Femur (tissue), 1 donor: ENCODE measurements at places on chromosomes 4 and X.

DNA sequence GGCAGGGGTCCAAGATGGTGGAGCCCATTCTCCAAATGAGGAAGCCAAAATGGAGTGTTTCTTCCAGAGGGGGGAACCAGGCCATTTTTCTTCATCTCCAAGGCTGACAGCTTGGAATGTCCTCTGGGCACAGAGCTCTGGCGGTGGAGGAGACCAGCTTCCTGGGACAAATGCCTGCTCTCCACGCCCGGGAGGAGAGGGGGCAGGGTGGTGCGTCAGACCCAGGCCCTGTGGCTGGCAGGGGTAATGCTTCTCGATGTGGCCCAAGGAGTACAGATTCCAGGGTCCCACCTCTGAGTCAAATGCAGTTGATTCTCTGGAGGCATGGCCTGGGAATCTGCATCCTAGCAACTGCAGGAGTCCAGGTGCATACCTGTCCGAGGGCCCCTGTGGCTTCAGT is 44.6 kb upstream of the ADRA2C start:
- no peak for DNase-seq

GRCh38 chrX:19440713-19441112 is 74.6 kb downstream of the MAP3K15 start:
- DNase-seq: no peak

GRCh38 chr4:185713731-185714130 is 98.3 kb downstream of the SORBS2 start:
- no peak for DNase-seq

GRCh38 chr4:122503214-122503613 is 46.7 kb upstream of the IL2 start:
- DNase-seq: no peak

DNA sequence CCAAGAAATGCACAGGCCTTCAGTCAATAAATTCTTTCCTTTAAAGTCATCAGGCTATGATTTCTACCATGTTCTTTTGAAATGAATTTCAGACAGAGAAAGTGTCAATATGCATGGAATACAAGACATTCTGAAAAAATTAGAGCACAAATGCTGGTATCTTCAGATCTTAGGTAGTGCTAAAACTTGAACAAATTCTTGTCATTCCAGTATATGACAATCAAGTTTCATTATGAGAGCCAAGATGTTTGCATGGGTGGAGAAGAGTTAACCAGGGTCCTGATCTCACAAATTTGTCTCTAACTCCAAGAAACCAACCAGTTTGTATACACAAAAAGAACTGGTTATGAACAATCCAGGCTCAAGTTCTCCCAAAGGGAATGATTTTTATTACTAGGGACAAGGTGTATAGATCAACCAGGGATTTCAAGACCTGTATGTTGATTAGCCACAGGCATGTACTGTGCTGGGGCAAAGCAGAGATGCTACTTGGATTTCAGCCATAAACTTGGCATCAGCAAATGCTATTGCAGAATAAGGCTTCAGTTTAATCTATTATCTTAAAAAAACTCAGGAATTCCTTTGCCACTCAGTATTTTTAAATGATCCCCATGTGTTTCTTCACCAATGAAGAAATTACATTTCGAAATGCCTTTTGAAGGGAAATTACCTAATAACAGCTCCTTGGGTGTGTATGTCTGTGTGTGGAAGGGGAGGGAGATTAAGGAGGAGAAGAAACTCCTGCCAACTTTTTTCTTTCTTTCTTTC is 69.7 kb downstream of the FANCB start:
- no peak for DNase-seq

GRCh38 chrX:21655901-21656586 is 2.1 kb downstream of the KLHL34 start:
- no peak for DNase-seq

GRCh38 chr4:184011826-184012380 is 106.8 kb downstream of the STOX2 start:
- no peak for DNase-seq

DNA sequence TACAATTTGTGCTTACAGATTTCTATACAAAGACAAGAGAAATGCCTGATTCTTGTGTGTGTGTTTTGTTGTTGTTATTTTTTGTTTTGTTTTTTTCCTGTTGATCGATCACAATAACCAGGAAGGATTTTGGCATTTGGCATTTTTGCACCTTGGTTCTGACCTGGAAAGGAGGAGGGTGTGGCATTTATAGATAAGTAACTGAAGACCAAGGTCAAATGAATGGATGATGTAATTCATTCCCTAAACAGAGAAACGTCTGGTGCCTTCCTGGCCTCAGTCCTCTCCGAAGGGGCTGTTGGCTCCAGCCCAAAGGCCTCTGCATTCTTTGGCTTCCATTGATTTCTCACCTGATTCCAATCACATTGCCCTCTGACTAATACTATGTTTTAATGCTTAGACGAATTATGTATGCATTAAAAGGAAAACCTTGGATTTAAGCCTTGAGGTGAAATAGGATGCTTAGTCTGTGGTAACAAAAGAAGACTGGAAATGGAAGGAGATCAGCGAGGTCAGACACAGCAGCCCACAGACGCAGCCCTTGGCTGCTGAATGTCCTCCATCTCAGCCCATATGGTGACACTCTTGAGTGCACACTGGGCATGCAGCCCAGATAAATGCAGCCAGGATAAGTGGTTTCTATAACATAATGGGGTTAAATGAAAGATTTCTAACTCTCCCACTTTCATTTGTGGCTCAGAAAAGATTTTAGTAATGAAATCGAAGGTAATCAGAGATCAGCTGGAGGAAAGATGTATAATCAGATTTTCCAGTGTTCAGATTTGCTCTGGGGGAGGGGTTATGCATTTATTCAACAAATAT is 60.5 kb upstream of the TRIM2 start:
- DNase-seq: peak; percentile 53

DNA sequence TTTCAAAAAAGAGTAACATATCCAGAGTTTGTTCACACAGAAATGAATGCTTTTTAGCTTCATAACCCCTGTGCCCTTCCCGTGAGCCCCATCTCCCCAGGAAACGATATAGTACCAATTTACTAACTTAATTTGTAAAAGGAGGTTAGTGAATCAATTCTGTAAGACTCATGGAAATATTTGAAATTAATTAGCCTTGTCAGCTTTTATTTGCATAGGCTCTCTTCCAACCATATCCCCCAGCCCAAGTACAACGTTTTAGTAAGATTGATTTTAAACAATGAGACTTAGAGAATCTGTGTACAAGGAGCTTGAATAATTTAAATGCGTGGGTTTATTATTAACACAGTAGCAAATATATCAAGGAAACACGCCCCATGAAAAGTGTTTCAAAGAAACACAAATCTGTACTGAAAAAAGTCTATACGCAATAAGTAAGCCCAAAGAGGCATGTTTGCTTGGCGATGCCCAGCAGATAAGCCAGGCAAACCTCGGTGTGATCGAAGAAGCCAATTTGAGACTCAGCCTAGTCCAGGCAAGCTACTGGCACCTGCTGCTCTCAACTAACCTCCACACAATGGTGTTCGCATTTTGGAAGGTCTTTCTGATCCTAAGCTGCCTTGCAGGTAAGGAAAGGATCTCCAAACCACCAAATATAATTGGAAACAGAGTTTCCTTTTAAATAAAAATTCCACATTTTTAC is at the start of gene VSIG1:
Gene VSIG1, plus strand, starts transcription at position 512 of the 703 bp plus-strand sequence. Its CDS starts 66 bp downstream, at position 578.
- no peak for DNase-seq

- DNase-seq: peak; percentile 46
Measured at GRCh38 chr4:87353592-87353991, 30.9 kb upstream of the HSD17B13 start.

DNA sequence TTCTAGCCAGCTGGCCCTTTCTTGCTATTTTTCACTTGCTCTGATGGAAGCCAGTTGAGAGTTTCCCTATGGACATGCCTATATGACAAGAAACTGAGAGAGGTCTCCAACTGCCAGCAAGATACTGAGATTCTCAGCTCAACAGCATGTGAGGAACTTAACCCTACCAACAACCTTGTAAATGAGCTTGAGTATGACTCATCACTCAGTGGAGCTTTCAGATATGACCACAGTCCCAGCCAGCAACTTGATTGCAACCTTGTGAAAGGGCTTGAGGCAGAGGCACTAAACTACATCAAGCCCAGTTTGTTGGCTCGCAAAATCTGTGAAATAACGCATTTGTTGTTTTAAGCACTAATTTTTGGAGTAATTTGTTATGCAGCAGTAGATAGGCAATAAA is 175.8 kb downstream of the COMMD8 start:
- no peak for DNase-seq

DNA sequence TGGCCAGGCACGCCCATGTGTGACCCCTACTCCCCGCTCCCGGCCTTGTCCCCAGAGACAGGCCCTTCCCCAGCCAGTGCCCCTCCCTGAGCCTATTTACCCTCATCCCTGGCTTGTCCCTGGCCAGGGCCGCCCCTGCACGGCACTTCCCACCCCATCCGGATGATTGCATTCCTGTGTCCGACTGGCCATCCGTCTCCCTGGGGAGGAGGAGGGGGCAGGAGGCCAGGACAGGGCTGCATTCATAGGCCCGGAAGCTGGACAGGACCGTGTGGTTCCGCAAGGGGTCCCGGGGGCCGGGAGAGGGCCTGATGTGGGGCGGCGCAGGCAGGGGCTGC is 22.8 kb downstream of the CTBP1 start:
- no peak for DNase-seq

DNA sequence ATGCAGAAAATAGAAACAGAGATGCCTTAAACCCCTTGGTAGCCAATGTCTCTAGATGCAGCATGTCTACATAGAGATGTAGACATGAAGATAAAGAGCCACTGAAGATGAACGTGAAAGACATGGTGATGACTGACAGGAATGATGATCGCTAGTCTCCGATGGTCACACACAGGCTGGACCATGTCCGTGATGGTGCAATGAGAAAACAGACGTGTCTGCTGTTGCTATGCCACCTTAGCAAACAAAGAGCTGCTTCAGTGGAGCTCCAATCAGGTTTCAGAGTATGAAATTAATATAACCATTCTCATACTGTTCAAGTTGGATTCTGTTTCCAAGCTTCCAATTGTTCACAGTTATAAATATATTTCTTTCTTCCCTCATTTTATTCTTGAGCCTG is 256.5 kb downstream of the CAMK2D start:
- DNase-seq: no peak

DNA sequence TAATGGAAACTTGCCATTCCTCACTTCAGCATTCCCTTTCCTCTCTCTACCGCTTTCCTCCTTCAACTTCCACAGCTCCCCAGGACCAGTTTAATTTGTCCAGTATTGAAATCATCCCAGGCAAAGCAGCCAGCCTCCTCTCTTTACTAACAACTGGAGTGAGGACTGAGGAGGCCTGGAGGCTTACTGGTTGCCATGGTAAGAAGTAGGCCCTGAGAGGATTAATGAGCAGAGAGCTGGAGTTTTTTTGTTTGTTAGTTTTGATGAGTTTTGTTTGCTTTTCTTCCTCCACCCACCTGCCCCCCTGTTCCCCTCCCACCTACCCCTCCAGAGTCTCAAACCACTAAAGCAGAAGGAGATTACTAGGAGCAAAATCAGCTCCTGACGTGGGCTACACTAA is 29.5 kb upstream of the PLP1 start:
- DNase-seq: no peak

- no peak for DNase-seq
Measured at GRCh38 chrX:116198810-116199209, 28.3 kb downstream of the AGTR2 start.

DNA sequence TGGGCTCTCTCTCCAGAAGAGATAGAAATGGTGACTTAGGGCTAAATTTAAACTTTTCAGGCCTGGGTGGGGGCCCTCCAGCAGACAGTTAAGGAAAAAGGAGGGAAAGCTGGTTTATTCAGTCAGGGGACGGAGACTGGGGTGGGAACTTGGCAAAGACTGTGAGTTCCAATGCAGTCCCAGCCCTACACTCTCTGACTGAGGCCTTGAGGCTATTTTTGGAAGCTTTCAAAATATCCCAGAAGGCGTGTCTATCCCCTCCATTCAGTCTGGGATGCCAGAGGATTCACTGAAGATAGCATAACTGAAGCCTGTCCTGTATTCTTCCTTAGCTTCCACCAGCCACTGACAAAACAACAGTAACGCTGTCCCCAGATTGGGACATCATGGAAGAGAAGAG is 32.1 kb upstream of the MSN start:
- DNase-seq: peak; percentile 67

DNA sequence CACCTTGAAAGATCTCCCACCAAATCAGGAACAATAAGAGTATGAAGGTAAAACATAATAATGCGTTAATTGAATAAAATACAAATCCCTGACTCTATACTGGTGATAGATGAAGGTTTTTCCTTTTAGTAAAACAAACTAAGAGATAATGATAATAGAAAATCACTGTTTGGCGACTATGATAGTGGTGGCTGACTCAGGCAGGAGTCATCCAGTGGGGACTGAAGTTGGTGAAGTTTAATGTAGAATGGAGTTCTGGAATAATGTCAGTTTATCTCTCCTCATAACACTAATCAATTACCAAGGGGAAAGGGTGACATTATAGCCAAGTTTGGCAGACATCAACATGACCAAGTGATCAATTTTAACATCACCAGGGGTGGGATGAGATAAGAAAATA is 21.3 kb downstream of the ABCG2 start:
- DNase-seq: no peak

DNA sequence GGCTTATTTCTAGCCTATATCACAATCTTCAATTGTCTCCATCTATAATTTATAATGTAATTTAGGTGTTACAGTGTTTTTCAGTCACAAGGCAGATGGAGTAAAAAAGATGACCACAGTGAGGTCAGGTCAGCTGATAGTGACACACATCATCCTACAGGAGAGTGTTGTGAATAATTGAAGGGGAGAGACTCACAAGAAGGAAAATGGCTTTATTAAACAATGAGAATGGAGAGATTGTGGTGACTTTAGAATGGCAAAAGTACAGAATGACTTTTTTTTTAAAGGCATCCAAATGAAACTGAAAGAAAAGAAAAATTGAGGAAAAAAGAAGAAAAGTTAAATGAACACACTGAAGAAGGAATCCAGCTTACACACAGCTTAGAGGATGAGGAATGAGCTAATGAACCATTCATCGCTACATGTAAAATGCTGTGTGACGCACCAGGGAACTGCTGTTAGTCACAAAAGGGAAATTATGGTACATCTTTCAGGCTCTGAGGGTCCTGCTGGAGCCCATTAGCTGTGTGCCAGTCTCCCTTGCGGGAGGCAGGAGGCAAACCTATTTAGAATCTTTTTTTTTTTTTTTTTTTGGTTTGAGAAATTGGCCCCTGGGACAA is 56.6 kb downstream of the SPRY1 start:
- no peak for DNase-seq
